Cortex of kidney (tissue), 1 donor: ENCODE measurements at places on chromosomes 3 and 15.

- DNase-seq, result no peak
Observed at GRCh38 chr15:34436956-34437442, 609 bp downstream of the GOLGA8A start.

- DNase-seq, result no peak
Observed at GRCh38 chr3:150074277-150074676, 103.6 kb upstream of the PFN2 start.

DNA sequence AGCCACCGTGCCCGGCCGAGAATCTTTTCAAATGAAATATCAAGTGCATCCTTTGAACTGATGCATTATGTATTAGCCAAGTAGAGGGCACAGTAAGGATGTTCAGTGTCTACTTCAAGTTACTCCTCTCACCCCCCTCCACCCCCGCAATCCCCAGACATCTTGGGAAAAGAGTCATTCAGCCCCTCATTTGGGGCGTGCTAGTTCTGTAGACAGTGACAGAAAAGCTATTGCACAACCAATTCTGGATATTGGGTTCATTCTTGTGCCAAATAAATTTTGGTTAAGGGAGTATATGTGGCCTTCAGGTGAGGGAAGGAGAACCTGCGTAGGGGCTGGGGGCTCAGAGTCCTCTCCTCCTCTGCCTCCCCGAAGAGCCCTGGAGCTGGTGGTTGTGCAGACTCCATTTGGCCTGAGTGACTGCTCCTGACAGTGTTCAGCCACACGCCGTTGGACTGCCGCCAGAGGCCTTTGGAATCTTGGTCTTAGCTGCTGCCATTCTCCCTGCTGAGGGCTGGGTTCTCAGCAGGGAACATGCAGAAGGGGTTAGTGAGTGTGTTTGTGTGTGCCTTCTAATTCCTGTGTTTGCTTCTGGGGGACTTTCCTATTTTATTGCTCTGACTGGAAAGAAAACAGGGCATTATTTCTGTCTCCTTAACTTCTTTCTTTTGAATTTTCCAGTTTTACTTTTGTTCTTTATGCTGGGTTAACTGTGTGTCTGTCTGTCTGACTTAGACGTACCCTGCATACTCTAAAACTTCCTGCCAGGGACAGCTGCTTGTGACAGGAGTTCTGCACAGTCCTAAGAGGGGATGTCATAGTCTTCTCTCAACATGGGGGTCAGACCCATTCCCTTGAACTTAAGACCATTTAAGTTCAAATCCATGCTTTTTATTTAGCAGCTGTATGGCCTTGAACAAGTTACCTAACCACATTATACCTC, 21.0 kb downstream of the RARB start:
- no peak for DNase-seq

DNA sequence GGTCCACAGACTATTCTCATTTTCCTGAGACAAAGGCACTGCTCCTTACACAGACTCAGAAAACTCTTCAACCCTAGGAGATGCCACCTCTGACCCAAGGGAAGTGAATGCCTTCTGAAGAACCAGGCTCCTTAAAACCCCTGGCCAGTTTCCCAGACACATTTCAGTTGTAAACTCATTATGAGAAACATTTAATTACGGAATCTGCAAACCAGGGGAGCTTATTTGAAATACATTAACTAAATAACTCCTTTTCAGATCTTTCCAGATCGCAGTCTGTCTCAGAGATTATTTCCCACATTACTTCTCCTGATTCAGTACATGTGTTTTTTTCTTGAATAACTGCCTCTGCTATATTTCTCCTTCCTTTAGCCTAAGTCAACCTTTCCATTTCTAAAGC, 17.6 kb downstream of the MYO5A start:
- no peak for DNase-seq
